ENCODE measurements at places on chromosomes 1 and 21.

DNA sequence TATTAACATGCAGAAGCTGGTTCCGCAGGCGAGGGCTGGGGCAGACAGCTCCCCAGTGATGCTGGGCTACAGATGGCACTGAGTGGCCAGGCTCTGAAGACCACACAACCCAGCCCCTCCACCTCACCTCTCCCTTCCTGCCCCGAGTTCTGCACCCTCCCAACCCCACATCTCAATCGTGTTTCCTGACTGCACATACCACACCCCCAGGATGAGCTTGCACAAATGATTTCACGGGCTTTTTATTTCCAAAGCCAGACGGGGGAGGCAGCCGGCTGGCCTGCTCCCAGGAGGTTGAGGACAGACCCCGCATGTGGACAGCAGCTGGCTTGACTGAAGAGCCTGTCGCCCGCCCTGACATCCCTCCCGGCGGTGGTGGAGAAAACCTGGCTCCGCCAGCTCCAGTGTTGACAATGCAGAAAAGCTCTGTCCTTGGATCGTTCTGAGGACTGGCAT lies 21.4 kb upstream of the ALDH4A1 start:
- DNase-seq = no peak

DNA sequence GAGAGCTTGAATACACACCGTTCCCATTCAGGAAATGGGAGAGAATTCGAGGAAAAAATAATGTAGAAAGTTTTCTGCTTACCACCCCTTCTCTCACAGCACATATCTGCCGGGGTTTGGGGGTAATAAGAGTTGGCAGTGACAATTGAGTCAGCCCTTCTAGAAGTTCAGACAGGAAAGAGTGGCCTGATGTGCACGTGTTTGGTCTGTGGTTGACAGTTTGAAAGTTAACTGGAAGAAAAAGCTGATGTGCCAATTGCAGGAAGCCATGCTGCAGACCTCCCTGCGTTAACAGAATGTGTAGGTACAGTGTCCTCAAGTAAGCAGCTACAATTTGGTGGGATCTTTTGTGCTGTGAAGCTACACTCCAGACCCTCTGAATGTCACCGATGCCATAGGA lies 50.9 kb downstream of the DHX9 start:
- no peak for DNase-seq

DNA sequence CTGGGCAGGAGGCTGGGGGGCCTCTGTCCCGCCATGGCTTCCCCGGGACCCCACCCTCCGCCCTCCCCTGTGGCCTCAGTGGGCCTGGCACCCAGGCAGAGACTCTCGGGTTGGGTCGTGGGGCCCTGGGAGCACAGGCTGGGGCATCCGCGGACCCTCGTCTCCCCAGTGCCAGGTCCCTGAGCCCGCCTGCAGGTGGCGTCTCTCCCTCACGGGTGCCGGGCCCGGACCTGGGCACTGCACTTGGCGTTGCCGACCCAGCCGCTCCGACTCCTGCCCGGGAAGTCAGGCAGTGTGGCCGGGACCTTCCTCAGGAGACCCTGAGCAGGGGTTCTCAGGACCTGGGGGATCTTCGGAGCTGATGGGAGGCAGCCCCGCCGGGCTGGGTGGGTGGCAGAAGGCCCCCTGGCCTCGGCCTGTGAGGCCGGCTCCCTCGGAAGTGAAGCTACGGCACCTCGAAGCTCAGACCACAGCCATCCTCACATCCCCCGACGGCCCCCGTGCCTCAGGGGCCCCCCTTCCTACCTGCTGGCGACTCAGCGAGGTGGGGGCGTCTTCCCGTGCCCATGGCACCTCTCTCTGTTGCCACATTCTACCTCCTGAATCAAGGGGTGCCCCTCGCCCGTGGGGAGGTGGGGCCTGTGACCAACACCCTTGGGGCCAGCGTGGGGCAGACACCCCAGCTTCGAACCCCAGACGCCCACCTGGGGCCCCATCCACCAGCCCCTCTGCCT lies 6.4 kb upstream of the C1orf159 start:
- peak; percentile 77 for DNase-seq

- no peak for DNase-seq
These were observed 33.4 kb downstream of the KIAA1614 start for GRCh38 chr1:180946056-180946455.

- DNase-seq = no peak
These were observed 107.2 kb downstream of the GLIS1 start for GRCh38 chr1:53631622-53632310.

GRCh38 chr1:210536254-210536961 lies 207.7 kb downstream of the HHAT start:
- DNase-seq = no peak

DNA sequence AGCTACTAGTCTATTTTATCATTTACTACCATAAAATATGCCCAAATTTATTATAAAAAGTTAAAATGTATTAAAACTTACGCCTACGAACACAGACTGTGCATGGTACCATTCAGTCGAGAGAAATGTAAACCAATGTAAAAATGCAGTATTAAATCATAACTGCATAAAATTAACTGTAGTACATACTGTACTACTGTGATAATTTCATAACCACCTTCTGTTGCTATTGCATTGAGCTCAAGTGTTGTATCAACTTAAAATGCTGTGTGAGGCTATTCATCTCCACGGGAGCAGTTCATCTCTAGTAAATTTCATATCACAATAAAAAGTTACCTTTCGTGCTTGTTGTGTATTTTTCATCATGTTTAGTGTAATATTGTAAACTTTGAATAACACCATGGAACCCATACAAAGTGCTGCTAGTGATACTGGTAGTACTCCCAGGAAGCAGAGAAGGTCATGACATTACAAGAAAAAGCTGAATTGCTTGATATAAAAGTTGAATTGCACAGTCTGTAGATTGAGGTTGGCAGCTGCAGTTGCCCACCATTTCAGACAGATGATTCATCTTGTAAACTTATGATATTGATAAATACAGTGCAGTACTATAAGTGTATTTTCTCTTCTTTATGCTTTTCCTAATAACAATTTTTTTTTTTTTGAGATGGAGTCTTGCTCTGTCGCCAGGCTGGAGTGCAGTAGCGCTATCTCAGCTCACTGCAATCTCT lies 19.0 kb upstream of the CENPF start:
- DNase-seq = no peak
